B cell (primary cell): ENCODE measurements at places on chromosomes 4 and X.

DNA sequence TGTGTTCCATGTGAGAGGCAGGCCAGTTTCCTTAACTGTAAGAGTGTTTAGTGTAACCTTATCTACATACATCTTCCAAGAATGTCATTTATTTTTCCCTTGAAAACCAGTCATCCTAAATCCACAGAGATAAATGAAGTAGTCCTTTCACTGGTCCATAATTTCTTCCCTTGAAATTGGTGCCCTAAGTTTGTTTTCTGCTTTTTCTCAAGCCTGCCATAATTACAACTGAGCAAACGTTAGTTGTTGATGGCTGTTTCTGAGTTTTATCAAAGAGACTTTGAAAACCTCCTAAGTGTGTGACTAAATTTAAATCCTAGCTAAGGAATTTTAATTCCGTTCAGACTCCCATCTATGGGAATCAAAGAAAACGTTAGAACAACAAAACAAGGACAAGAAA, 3.6 kb upstream of the TDO2 start:
- H3K36me3 ChIP-seq = no peaks in the 10 kb centered on the region
- no peak for DNase-seq
- H3K27ac ChIP-seq = no peak overlapping the region
- H3K4me3 ChIP-seq = no peak overlapping the region
- no peaks in the 10 kb centered on the region for H3K27me3 ChIP-seq
- H3K4me1 ChIP-seq = no peaks in the 10 kb centered on the region

DNA sequence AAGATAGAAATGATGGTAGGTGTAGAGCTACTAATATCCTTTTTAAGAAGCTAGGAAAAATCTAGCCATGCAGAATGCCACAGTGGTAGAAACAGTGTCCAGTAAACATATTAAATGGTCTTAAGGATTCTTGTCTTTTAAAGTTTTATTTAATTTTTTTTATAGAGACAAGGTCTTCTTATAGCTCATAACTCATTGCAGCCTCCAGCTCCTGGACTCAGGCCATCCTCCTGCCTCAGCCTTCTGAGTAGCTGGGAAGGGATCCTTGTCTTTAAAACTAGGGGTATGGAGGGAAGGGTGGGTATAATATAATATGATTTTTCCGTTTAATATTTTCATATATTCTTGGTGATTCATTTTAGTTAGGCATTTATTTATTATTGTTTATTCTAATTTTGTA, 3.8 kb downstream of the TMEM165 start:
- H3K36me3 ChIP-seq = peaks cover 3% of the 10 kb centered on the region
- H3K27me3 ChIP-seq = no peaks in the 10 kb centered on the region
- H3K4me3 ChIP-seq = no peak overlapping the region
- no peak overlapping the region for H3K27ac ChIP-seq

- no peaks in the 10 kb centered on the region for H3K36me3 ChIP-seq
- H3K27ac ChIP-seq = no peak overlapping the region
- no peaks in the 10 kb centered on the region for H3K27me3 ChIP-seq
- H3K4me1 ChIP-seq = no peaks in the 10 kb centered on the region
- H3K4me3 ChIP-seq = no peak overlapping the region
- no peak for DNase-seq
Measured at GRCh38 chr4:61795998-61796397, 595.9 kb downstream of the ADGRL3 start.

GRCh38 chr4:18859468-18859867, 837.9 kb upstream of the LCORL start:
- no peak for DNase-seq
- no peaks in the 10 kb centered on the region for H3K4me1 ChIP-seq
- H3K27ac ChIP-seq = no peak overlapping the region
- no peak overlapping the region for H3K4me3 ChIP-seq
- H3K27me3 ChIP-seq = no peaks in the 10 kb centered on the region
- H3K36me3 ChIP-seq = no peaks in the 10 kb centered on the region

DNA sequence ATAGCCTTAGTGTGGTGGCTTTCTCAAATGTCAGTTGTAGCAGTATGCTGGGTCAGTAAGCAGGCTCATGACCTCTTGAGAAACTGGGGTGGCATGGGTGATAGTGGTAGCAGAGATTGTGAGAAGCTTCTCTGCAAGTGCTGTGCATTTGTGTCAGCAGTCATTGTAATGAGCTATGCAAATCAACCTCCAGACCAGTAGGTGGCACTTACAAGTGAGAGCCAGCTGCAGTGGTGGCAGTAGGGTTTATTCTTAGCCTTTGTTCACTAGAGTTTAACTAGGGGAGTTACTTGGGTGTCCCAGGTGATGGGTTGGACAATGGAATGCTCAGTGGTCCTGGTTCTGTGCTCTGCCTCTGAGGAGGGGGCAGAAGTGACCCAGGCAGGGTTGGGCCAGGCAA, 818.7 kb downstream of the PCDH7 start:
- no peaks in the 10 kb centered on the region for H3K36me3 ChIP-seq
- DNase-seq = no peak
- no peak overlapping the region for H3K27ac ChIP-seq
- H3K27me3 ChIP-seq = no peaks in the 10 kb centered on the region

DNA sequence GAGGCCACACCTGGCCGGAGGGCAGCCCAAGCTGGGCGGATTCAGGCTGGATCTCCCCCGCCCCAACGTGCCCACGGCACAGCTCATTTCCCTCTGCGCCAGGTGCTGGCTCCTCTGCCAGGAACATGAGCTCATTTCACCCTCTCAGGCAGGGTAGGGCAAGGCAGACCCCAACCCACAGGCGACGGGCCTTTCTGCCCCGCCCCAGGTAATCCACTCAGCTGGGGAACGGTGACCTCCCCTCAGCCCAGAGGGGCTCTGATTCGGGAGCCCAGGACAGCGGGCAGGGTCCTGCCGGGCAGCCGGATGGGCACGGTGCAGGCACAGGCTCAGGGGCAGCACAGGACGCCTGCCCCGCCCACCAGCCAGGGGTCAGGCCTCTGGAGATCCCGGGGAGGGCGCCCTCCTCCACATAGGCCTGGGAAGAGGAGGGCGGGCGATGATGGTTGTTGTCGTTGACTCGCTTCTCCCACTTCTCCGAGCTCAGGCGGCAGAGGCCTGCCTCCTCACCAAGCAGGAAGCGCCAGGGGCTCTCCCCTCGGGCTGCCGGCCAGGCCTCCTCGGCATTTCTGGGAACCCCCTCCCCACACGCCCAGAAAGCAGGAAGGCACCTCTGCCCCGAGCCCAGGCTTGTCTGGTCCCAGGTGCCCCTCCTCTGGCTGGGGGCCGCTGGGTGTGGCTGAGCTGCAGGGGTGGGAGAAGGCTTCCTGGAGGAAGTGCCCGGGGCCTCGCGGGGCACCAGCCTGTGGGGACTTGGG, 31.1 kb downstream of the TACC3 start:
- H3K4me3 ChIP-seq = peak overlapping the region; percentile 43
- H3K36me3 ChIP-seq = no peaks in the 10 kb centered on the region
- no peak for DNase-seq
- H3K4me1 ChIP-seq = peaks cover 22% of the 10 kb centered on the region
